ENCODE measurements at places on chromosomes 1 and 21. TPM values are rescaled to one million over a fixed set of nuclear protein-coding genes. Genes with fewer than 3 reads are reported as not detected.

TOMM40L gene
- 18.7 TPM for total RNA-seq

TRIM45 gene
- 3.3 TPM for total RNA-seq

TIAM1 gene
- 0.83 TPM for total RNA-seq

IL22RA1 gene
- not detected for total RNA-seq

KDF1 gene
- not detected for total RNA-seq

- no peaks in the 10 kb centered on the region for H3K4me1 ChIP-seq
- H3K36me3 ChIP-seq: no peaks in the 10 kb centered on the region
- no peak overlapping the region for H3K4me3 ChIP-seq
- DNase-seq: no peak
Observed at GRCh38 chr1:96746440-96747420, 25.1 kb downstream of the PTBP2 start.

DNA sequence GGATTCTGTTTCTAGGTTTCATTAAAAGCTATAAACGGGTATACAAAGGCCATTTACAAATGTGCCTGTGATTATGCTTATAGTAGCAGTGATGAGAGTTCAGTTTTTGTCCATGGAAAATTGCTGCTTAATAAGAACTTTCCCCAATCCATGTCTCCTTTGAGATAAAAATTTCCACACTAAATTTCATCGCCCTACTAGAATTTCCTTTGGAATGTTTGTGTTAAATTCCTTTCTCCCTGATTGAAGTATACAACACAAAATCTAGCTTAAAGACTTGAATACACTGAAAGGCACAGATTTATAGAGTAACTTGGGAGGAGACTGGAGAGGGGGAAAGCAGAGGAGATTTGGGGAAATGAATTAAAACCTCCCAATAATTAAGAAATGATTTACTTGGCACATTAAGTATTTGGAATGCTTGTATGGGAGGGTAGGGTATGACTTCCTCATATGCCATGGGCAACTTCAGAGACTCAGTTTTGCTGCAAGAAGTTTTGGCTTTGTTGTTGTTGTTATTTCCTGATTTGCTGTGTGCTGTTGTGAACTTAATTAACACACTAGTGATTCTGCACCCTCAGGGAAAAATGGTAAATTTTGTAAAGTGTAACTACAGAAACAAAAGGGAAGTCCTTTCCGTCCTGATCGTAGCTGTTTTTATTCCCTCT is 157.6 kb upstream of the LMO4 start:
- H3K4me1 ChIP-seq: no peaks in the 10 kb centered on the region
- H3K36me3 ChIP-seq: no peaks in the 10 kb centered on the region
- no peak overlapping the region for H3K4me3 ChIP-seq

DNA sequence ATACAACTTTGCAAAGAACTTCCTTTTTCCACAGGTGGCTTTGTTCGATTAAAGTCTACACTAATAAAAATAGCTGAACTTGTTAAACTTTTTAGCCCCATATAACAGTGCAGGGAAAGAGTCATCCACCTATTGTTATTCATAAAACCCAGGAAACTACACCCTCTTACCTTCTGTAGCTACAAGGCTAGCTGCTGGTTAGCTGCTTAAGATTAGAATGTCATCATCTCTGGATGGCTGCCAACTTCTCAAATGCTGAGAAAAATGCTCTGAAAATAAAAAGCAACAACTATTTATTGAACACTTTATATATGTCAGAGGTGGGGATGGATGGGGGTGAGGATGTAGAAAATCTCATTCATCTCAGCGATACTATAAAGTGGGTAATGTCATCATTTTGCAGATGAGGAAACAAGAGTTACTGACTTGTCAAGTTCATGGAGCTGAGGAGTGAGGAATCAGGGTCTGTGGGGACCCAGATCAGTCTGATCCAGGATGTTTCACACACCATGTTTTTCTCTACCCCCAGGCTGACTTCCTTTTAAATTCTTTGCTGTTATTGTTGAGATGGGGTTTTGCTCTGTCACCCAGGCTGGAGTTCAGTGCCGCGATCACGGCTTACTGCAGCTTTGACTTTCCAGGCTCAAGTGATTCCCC is 17.1 kb downstream of the ATP5PF start:
- peaks cover under 1% of the 10 kb centered on the region for H3K36me3 ChIP-seq
- DNase-seq: peak; percentile 67
- no peak overlapping the region for H3K27ac ChIP-seq
- H3K27me3 ChIP-seq: no peaks in the 10 kb centered on the region
- H3K4me1 ChIP-seq: peaks cover 7% of the 10 kb centered on the region
- H3K4me3 ChIP-seq: no peak overlapping the region

DNA sequence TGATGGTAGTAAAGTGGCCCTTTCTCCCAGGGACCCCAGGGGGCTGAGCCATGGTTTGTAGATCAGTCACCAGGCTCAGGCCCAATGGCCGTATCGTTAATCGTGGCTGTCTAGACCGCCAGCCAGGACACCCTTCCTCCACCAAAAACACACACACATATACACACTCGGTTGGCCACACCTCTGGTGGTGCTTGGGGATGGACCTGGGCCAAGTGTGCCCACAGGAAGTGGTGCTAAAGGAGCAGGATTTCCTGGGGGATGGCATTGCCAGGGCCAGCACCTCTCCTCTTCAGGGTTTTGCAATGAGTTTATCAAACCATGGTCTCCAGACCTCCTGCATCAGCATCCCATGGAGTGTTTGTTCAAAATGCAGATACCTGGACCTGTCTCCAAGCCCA is 36.2 kb downstream of the CITED4 start:
- H3K36me3 ChIP-seq: no peaks in the 10 kb centered on the region
- no peak overlapping the region for H3K4me3 ChIP-seq
- no peaks in the 10 kb centered on the region for H3K4me1 ChIP-seq
- no peak overlapping the region for H3K27ac ChIP-seq

DNA sequence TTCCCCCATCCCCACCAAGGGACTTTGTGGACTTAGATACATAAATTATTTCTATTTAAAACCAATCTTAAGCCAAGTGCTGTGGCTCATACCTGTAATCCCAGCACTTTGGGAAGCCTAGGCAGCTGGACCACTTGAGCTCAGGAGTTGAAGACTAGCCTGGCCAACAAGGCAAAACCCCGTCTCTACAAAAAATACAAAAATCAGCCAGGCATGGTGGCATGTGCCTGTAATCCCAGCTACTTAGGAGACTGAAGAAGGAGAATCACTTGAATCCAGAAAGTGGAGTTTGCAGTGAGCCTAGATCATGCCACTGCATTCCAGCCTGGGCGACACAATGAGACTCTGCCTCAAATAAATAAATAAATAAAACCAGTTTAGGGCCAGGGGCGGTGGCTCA is 4.5 kb upstream of the LAX1 start:
- no peaks in the 10 kb centered on the region for H3K36me3 ChIP-seq
- H3K4me1 ChIP-seq: peaks cover 4% of the 10 kb centered on the region
- no peak overlapping the region for H3K27ac ChIP-seq
- no peak overlapping the region for H3K4me3 ChIP-seq
- peaks cover 4% of the 10 kb centered on the region for H3K27me3 ChIP-seq

- H3K4me1 ChIP-seq: no peaks in the 10 kb centered on the region
- H3K4me3 ChIP-seq: no peak overlapping the region
- H3K27me3 ChIP-seq: no peaks in the 10 kb centered on the region
- no peak overlapping the region for H3K27ac ChIP-seq
Observed at GRCh38 chr1:100027212-100027611, 57.4 kb downstream of the SLC35A3 start.

GRCh38 chr1:9010781-9011323 is 15.4 kb downstream of the SLC2A7 start:
- peaks cover 3% of the 10 kb centered on the region for H3K4me1 ChIP-seq
- no peaks in the 10 kb centered on the region for H3K27me3 ChIP-seq
- H3K36me3 ChIP-seq: no peaks in the 10 kb centered on the region
- no peak overlapping the region for H3K4me3 ChIP-seq
- H3K27ac ChIP-seq: no peak overlapping the region

DNA sequence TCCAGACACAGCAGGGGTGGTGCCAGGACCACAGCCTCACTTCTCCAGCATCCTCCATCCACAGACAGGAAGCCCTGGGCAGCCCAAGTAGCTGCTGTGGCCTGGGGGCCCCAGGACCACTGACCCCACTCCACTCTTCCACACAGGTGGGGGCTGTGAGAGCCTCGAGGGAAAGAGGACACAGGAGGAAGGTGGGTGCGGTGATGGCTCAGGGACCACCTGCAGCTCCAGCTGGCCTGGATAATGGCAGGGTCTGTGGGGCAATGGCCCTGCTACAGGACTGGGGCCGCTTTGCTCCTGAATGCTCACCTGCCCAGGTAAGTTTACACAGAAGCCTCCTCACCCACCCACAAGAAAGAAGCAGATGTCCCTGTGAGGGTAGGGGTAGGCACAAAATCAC is 18.3 kb upstream of the PRSS38 start:
- no peaks in the 10 kb centered on the region for H3K4me1 ChIP-seq
- no peaks in the 10 kb centered on the region for H3K27me3 ChIP-seq
- DNase-seq: no peak
- no peak overlapping the region for H3K4me3 ChIP-seq
- no peak overlapping the region for H3K27ac ChIP-seq
- no peaks in the 10 kb centered on the region for H3K36me3 ChIP-seq

GRCh38 chr1:60637651-60638050 is 444.7 kb upstream of the NFIA start:
- DNase-seq: no peak
- no peaks in the 10 kb centered on the region for H3K36me3 ChIP-seq
- H3K4me1 ChIP-seq: no peaks in the 10 kb centered on the region
- H3K4me3 ChIP-seq: no peak overlapping the region
- no peaks in the 10 kb centered on the region for H3K27me3 ChIP-seq

DNA sequence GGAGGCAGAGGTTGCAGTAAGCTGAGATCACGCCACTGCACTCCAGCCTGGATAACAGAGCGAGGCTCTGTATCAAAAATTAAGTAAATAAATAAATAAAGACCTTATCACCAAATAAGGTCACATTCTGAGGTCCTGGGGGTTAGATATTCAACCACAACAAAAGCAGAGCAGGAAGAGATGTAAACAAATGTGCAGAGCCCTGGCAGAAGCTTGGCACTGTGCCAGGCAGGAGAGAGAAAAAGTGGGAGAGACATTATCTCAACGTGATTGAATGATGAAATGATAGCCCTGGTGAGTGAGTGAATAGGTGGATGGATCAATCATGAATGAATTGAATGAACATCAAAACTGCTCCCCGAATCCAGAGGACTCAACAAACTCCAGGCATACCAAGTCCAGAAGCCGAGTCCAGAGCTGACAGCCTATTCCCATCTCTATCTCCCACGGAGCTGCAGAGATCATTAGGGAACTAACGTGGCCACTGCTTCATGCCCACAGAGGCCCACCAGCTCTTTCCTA is 150.7 kb downstream of the TOMM20 start:
- H3K4me3 ChIP-seq: no peak overlapping the region
- H3K27ac ChIP-seq: peak overlapping the region; percentile 88
- no peaks in the 10 kb centered on the region for H3K27me3 ChIP-seq

- no peaks in the 10 kb centered on the region for H3K27me3 ChIP-seq
- H3K27ac ChIP-seq: no peak overlapping the region
- H3K4me1 ChIP-seq: no peaks in the 10 kb centered on the region
- H3K4me3 ChIP-seq: no peak overlapping the region
Observed at GRCh38 chr1:177871613-177872307, 98.1 kb downstream of the SEC16B start.

DNA sequence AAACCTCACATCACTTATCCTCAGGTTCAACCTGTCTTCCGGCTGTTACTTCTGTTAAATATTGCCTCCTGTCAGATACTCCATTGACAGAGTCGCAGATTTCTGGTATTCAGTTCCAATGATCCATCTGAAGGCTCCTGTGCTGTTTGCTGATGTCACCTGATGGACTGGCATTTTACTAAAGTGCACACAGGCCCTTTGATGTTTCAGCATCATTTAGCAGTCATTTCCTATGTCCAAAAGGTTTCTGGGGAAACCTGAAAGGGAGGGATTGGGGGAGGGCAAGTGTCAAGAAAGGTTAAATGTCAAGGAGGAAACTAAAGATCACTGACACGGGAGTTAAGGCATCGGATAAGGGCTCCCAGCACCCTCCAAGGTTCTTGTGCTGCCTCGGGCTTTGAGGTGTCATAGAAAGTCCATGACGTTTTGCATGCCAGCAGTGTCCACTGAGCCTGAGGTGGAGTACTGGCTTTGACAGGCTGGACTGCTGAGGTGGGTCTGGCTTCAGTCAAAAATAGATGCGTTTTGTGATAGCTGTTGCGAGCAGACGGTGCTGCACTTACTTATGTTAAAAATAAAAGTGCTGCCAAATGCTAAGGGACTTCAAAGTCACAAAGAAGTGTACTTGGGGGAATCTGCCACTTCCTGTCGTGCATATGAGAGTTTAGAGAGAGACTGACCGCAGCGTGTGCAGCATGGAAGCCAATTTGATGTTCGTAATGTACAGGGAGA is 30.8 kb downstream of the XCL2 start:
- no peaks in the 10 kb centered on the region for H3K36me3 ChIP-seq
- H3K27me3 ChIP-seq: peaks cover 3% of the 10 kb centered on the region
- no peak for DNase-seq

GRCh38 chr1:15038232-15039016 is 115.1 kb upstream of the TMEM51 start:
- H3K4me1 ChIP-seq: no peaks in the 10 kb centered on the region
- no peak overlapping the region for H3K4me3 ChIP-seq
